Retina (tissue), 1 donor: ENCODE measurements at places on chromosomes 2 and 18.

DNA sequence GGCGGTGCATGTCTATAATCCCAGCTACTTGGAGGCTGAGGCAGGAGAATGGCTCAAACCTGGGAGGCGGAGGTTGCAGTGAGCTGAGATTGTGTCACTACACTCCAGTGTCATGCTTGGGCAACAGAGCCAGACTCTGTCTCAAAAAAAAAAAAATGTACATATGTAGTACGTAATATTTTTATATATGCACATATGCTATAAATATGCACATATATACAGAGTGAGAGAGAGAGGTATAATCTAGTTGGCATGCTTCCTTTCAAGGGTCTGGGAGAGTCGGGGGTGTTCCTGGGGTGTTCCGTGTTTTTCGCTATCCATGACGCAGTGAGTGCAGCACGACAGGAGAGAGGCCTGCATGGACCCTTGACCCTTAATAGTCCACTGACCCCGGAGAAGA, 83.5 kb downstream of the AOX1 start:
- no peak for DNase-seq

DNA sequence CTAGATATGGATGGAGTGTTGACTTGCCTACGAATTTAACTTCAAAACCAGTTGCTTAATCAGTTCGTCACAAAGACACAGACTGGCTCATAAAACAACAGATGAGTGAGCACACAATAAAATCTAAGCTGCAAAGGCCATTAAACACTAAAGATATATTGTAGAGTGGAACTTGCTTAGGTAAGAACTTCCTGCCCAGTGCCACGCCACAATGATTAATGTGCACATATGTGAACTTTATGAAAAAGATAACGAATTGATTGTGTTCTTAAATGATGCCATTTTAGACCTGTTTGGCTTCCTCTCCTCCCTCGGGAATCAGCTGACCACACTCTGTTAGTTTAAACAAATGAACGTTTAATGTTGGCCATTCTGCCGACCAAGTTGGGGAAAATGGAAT, 2031.3 kb upstream of the CELF4 start:
- DNase-seq = no peak

GRCh38 chr2:216181953-216182461, 72.9 kb downstream of the XRCC5 start:
- DNase-seq = no peak

- DNase-seq = no peak
Observed at GRCh38 chr2:215780907-215781685, 232.3 kb downstream of the MREG start.

DNA sequence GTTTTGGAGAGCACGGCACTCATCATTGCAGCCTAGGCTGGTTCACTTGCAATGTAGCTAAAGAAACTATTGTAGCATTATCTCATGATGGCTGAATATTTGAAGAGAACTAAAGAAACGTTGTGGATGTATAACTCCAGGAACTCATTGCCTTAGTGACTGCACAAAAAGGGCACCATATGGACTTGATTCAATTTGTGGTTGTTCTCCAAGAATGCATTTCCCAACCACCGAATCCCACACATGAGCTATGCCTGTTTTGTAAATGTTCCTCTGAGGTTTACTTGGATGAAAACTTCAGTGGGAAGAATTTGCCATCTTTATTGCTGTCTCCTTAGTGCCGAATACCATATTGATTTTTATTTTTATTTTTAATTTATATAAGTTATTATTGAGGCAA, 43.5 kb downstream of the DOK6 start:
- no peak for DNase-seq

- no peak for DNase-seq
Observed at GRCh38 chr2:113963965-113964364, 74.1 kb downstream of the ACTR3 start.

GRCh38 chr18:67386032-67386431, 130.5 kb downstream of the DSEL start:
- no peak for DNase-seq

- no peak for DNase-seq
Observed at GRCh38 chr18:55494899-55495298, 93.1 kb downstream of the TCF4 start.

DNA sequence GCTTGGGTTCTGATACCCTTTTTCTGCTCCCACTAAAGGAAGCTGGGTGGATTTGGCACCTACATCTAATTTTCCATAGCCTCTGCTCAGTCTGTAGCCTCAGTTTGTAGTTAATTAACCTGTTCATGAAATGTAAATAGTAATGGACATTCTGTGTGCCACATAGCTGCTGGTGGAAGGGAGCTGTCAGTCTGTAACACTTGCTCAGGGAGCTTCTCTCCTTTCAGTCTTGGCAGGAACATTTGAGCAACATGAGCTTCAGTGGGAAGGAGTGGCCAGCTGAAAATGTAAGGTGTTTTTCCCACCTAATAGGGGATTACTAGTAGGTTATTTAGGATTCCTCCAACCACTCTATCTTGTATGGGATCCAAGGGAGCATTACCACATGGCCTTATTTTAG, 203.4 kb downstream of the ASXL3 start:
- DNase-seq = no peak

GRCh38 chr2:96831679-96832078, 12.1 kb downstream of the ANKRD23 start:
- no peak for DNase-seq

- no peak for DNase-seq
Observed at GRCh38 chr2:224412141-224413015, 10.5 kb upstream of the FAM124B start.

- peak; percentile 26 for DNase-seq
Observed at GRCh38 chr2:175111200-175111657, 56.8 kb downstream of the ATF2 start.

GRCh38 chr2:27408601-27409320, 630 bp downstream of the PPM1G start:
- DNase-seq = no peak
